Common myeloid progenitor, CD34-positive (primary cell): ENCODE measurements at places on chromosomes 1 and 21.
A peak's percentile ranks its signal among the peaks of the same experiment; 100 is the strongest.

DNA sequence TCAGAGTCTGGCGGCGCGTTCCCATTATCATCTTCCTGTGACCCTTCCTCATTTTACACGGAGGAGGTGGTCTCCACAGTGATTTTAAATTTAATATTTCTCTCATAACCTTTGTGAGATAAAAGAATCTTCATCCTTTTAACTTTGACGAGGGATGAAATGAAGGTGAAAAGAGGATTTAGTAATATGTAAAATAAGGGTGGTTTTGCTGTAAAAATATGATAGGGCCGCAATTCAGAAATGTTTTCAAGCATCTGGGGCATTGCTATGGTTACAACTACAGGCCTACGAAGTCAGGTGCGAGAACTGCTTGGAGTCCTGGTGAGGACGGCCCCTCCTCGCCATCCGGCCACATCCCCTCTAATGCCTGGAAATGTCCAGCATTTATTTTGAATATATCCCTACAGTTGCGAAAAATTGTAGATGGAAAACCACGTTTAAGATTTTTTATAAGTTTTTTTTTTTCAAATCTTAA lies 422 bp upstream of the RSBN1 start:
- no peak for DNase-seq

DNA sequence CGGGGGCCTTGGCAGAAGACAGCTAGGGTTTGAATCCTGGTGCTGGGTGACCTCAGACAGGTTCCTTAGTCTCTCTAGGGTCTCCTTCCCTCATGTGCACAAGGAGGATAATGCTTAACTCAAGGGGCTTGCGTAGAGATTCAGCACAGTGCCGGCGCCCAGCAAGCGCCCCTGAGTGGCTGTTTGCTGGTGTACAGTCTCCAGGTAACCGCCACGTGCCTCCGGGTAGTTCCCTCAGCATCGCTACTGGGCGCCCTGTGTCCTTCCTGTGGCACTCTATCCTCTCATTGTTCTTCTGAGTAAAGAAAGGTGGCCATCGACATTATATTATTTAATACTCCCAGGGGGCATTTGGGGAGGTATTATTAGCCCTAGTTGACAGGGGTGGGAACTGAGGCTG lies 80.9 kb downstream of the NENF start:
- peak; percentile 34 for DNase-seq

- DNase-seq = peak; percentile 71
Observed at GRCh38 chr1:74771913-74772515, 39.1 kb downstream of the TYW3 start.

DNA sequence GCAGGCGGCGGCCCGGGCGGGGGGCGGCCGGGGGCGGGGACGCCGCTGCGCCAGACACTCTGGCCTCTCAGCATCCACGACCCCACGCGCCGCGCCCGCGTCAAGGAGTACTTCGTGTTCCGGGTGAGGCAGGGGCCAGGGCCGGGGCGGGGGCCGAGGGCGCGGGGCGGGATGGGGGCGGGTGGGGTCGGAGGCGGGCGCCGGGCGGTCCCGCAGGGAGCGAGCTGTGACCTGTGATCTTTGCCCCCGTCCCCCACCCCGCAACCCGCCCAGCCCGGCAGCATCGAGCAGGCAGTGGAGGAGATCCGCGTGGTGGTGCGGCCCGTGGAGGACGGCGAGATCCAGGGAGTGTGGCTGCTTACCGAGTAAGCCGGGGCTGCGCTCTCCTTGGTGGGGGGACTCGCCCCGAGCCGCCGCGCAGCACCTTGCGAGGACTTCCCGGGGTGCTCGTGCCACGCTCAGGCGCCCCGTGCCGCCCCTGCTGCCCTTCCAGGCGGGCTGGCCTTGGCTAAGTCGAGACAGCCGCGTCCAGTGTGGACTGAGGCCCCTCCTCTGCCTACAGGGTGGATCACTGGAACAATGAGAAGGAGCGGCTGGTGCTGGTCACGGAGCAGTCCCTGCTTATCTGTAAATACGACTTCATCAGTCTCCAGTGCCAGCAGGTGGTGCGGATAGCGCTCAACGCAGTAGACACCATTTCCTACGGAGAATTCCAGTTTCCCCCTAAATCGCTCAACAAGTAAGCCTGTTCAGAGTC lies 514 bp downstream of the TPRG1L start:
- DNase-seq = peak; percentile 67

DNA sequence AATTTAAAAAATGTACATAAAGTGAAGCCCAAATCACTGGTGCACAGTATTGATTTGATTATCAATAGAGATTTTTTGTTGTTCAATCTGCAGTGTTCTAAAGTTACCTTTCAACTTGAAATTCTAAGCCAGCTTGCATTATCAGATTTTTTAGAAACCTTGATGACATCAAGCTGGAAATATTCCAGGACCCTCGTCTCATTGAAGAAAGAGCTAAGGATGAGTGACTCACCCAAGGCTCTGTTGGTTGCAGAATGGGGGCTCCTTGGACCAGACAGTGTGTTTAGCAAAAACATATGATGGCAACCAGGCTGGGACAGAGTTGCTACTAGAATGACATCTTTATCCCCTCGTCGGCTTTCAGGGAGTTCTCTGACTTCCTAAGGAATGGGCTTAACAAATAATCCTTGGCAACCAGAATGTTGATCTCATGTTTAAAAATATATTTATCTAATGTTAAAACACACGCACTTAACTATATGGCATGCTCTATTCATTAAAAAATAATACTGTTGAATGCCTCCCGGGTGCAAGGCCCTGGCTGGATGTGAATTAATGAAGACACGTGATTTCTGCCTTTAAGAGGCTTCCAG lies 79.7 kb downstream of the RUNX3 start:
- peak; percentile 68 for DNase-seq

- DNase-seq = peak; percentile 52
Observed at GRCh38 chr1:18326211-18326897, 154.4 kb upstream of the KLHDC7A start.

DNA sequence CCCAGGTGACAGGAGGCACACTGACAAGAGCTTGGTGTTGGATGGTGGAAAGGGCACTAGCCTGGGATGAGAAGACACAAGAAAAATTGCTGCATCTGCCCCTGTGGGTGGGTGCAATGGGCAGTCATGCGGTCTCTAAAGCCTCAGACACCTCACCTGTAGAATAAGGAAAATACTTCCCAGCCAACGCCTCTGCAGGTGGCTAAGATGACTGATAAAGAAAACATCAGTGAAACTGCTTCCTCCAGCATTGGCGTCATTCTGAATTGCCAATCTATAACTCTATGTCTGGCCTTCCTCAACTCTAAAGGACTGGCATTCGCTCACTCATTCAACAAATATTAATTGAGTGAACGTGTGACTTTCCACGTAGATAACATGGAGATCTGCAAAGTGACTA lies 100.4 kb upstream of the F3 start:
- DNase-seq = no peak

DNA sequence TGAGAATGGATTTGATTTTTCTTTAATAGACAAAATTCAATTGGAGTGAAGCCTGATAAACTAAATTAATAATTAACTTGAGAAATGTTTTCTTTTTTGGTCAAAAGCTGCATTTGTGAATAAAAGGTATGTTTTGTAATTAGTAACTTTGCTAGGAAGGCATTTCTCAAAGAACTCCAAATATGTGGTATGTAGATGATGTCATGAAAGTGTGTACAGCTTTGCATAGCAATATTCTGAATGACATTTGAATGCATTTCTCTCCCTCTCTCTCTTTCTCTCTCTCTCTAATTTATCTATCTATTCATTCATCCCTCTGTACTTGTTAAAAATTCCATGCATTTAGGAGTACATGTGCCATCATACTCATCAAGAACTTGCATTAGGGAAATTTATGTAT lies 109.1 kb upstream of the ADAMTS5 start:
- no peak for DNase-seq

- DNase-seq = no peak
Observed at GRCh38 chr1:184014271-184014670, 23.3 kb downstream of the COLGALT2 start.

DNA sequence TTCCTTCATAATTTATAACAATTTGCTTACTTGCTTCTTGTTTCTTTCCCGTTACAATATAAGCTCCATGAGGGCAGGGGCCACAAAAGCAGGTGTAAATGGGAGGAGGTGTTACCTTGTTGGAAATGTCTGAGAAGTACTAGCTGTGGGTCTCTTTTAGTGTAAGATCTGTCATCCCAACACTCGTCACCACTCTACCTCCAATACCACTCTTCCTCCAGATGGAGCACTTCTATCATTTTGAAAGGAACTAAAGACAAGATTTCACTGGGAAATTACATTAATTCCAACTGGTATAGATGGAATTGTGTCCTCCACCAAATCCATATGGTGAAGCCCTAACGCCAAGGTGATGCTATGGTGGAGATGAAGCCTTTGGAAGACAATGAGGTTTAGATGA lies 53.0 kb upstream of the CPLANE2 start:
- no peak for DNase-seq

- no peak for DNase-seq
Observed at GRCh38 chr1:116879478-116880133, 30.1 kb upstream of the PTGFRN start.

DNA sequence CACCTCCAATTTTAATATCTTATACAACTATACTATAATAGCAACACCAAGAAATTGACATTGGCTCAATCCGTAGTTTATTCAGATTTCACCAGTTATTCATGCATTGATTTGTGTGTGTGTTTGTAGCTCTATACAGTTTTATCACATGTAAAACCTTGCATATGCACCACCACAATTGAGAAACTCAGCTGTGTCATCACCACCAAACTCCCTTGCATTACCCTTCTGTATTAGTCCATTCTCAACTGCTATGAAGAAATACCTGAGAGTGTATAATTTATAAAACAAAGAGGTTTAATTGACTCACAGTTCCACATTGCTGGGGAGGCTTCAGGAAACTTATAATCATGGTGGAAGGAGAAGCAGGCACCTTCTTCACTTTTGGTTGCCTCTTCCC lies 162.1 kb downstream of the PATJ start:
- no peak for DNase-seq

DNA sequence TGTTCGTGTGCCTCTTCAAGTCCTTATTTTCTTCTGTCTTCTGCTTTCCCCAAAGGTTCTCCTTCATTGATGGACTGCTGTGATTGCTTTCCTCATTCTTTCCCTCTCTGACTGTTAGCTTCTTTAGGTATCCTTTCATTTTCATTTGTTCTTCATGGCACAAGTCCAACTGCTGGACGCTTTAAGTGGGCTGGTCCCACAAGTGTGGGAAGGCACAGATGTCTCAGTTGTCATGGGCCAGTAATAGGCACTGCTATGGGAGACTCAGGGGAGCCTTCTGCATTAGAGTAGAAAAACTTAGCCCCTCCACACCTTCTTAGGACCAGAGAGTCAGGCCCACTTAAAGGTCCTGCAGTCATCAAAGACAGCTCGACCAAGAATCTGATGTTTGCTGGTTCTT lies 122.3 kb upstream of the C1orf105 start:
- DNase-seq = no peak
